ENCODE measurements at places on chromosomes 6 and 20.

DNA sequence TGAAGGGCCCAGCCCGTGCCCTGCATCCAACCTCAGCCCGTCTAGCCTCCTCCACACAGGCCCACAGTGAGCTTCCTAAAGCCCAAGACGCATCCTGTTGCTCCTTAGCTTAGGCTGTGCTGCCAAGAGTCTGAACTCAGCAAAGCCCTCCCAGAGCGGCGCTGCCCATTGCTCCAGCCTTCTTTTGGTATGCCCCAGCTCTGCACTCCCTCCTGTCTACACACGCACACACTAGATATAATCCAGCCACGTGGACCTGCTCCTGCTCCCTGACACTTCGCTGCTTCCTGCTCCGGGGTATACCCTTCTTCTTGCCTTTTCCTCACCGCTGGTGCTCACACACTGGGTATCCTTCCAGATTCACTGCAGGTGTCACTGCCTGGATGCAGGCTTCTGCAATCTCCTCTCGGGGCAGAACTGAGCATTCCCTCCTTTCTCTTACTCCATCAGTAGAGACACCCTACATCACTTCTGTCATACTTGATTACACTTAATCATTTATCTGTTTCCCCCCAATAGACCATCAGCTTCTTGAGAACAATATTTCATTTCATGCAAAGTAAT is 23.8 kb downstream of the GABRR2 start:
- DNase-seq, result no peak

DNA sequence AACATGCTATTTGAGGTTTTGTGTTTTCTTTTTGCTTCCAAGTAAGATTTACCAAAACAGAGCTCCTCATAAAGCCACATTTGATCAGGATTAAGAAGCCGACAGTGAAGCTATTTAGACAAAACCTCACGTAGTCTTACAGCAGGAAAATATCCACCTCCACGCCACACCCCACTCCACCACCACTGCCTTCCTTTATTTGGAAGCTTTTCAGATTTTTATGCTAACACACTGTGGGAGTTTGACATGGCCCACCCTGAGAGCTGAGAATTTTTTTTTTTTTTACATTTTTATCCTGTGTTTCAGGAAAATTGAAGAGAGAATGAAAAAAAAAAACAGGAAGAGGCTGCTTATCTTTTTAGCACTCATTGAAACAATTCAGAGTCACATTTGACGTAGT is 104.8 kb upstream of the MC3R start:
- DNase-seq, result no peak

DNA sequence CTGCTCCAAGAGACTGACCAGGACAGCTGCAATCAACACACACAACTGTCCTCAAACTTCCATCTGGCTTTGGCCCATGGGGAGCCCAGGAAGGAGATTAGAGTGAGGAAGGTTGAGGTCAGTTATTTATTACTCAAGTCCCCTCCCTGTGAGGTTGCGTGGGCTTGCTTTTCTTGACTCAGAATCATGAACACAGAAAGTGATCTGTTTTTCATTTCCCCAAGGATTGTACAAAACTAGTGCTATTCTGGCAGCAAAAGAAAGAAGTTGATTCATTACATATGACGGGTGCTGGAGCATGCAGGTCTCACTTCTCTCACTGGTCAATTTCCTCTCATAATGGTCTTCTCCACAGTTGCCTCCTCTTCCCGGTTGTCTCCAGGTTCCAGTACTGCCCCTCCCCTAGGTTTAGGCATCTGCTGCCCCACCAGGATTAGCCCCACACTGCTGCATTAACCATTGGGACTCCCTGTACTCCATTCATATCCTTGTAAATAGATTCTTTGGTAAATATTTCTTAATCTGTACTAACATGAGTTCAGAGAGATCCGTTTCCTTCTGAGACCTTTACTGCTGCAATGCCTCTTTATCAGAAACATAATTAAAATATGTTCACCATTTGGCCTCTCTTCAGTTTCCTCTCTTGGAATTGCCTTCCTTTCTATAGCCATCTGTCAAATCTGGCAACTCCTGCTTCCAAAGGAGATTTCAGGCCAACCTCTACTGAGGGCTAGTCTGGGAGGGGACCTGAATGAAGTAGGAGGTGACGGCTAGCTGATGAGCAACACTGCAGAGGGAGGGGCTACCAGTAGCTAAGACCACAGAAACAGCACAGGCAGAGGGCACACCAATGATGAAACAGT is 888.8 kb downstream of the QKI start:
- DNase-seq, result no peak

- DNase-seq, result no peak
These were observed 22.6 kb downstream of the MOCS1 start for GRCh38 chr6:39911513-39912125.

- DNase-seq, result no peak
These were observed 18.4 kb downstream of the LCA5 start for GRCh38 chr6:79518842-79519241.

- no peak for DNase-seq
These were observed 91.3 kb upstream of the DTNBP1 start for GRCh38 chr6:15754035-15754705.

GRCh38 chr6:110529355-110529754 is 52.9 kb upstream of the SLC22A16 start:
- no peak for DNase-seq

GRCh38 chr6:3377536-3378397 is 79.1 kb downstream of the SLC22A23 start:
- DNase-seq, result no peak

GRCh38 chr6:74598462-74599393 is 607.1 kb downstream of the COL12A1 start:
- no peak for DNase-seq

DNA sequence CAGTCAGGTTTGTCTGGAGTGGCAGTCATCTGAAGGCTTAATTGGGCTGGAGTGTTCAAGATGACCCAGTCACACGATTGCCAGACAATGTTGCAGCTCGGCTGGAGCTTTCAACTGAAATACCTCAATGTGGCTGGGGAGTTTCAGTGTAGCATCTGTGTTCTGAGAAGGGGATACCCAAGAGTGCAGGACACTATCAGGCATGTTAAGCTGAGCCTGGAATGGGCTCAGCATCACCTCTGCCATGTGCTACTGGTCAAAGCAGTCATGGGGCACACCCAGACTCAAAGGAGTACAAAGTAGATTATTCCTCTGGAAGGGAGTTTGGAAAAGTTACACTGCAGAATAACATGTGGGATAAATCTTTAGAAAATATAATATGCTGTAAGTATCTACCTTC is 363.9 kb downstream of the KIF16B start:
- DNase-seq, result no peak

GRCh38 chr20:46137816-46138215 is 19.7 kb downstream of the CD40 start:
- no peak for DNase-seq

DNA sequence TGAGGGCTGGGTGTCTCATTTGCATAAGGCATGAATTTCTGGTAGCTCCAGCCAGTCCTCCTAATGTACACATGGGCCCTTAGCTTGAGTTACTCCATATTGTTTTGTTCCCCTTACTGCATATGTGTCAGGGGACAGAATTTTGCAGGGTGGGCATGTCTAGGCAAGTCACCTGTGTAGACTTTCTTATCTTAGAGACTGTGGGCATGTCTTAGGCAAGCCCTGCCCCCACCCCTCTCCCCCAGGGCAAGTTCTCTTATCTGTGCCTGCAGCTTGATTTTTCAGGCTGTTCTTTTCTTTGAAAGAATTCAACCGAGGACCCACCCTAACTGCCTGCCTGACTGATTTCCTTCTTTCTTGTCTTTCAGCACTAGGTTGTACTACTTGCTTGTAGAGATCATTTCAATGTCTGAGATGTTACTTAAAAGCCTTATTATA is 32.1 kb downstream of the NHLRC1 start:
- DNase-seq, result no peak

DNA sequence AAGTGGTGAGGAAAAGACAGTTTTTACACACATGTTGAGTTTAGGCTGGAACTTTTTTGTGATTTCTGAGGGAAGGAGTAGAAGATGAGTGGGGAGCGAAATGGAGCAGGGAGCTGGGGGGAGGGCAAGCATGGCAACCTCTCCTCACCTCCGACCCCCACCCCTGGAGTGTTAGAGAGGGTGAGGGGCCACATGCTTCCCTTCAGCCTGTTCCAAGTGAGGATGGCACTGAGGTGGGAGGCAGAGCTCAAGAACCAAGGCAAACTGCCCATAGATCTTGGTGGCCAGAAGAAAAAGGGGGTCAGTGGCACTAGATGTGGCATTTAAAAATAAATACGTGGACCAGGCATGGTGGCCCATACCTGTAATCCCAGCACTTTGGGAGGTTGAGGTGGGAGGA is 4.8 kb downstream of the TTBK1 start:
- DNase-seq, result no peak

GRCh38 chr20:2022163-2022562 is 28.3 kb upstream of the PDYN start:
- DNase-seq, result no peak

DNA sequence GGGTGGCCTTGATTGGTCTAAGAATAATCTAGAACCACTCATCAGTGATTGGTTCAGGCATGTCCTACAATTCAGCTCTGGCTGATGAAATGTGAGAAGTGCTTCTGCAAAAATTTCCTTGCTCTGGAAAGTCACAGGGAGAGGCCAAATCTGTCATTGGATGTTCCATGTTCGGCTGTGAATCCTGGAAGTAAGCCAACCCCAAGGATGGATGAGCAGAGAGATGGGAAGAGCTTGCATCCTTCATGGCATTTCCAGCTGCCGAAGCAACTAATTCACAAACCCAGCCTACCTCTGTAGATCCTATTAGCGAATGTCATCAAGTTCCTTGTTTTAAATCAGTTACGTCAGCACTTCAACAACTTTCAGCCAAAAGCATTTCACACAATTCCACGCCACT is 187.2 kb upstream of the SOX4 start:
- no peak for DNase-seq

DNA sequence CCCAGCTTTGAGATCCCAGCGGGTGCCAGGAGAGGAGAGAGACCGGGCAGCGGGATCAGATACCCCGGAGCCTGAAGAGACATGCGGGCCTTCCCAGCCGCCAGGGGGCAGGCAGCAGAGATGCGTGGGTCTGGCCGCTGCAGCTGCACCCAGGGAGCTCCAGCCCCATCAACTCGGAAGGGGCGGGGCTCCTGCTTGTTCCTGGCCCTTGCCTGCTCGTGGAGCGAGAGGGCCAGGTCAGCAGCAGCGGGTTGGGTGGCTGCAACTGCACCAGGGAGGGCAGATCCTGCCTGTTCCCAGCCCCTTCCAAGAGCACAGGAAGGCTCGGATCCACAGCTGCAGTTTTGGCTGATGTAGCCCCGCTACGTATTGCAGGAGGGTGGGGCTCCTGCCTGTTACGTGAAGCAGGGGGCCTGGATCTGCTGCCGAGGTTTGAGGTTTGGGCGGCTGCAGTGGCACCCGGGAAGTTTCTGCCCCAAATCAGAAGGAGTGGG is 532.8 kb downstream of the RFPL4B start:
- no peak for DNase-seq

- DNase-seq, result no peak
These were observed 39.2 kb downstream of the SPACA1 start for GRCh38 chr6:88086792-88087191.

DNA sequence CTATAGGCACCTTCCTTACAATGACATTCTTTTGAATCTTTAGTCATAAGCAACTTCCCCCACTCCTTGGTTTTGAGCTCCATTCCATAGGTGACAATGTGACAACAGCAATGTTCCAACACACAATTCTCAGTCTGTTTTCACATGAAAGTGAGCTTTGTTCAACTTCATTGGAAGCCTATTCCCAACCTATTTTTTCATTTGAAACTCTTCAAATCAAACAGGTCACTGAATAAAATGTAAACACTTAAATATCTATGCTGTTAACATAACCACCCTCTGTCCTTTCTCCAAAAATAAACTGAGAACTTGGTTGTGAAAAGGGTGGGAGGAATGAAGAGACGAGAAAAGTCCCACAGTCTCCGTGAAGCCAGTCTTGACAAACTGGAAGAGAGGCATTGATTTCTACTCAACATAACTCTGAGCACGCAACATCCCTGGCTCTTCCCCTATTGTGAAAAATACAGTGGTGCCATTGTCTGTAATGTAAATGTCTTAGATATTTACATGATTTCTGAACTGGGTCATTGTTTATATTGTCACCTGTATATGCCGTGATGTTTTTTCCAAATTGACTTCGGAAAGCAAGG is 343.1 kb downstream of the TFAP2A start:
- no peak for DNase-seq

GRCh38 chr20:57524511-57525176 is at the start of gene CTCFL:
CTCFL (minus strand) TSS chr20:57525140; CDS start chr20:57524205, 935 bp downstream.
- DNase-seq, result no peak

DNA sequence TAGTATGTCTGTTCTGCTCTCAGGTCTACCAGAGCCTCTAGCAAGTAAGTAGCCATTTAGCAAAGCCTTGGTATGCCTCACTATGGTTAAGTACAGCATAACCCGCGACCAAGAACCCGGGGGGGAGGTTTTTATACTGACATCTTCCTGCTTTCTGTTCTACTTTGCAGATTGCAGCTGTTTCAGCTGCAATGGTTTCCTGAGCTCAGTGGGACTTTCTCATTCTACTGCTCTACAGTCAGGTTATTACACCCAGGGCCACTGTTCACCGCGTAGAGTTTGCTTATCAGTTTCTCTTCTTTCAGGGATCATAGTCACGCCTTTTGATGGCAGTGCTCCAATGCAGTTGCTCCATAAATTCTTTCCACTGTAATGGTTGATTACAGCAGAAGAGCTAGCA is 631.3 kb downstream of the TFAP2A start:
- no peak for DNase-seq

DNA sequence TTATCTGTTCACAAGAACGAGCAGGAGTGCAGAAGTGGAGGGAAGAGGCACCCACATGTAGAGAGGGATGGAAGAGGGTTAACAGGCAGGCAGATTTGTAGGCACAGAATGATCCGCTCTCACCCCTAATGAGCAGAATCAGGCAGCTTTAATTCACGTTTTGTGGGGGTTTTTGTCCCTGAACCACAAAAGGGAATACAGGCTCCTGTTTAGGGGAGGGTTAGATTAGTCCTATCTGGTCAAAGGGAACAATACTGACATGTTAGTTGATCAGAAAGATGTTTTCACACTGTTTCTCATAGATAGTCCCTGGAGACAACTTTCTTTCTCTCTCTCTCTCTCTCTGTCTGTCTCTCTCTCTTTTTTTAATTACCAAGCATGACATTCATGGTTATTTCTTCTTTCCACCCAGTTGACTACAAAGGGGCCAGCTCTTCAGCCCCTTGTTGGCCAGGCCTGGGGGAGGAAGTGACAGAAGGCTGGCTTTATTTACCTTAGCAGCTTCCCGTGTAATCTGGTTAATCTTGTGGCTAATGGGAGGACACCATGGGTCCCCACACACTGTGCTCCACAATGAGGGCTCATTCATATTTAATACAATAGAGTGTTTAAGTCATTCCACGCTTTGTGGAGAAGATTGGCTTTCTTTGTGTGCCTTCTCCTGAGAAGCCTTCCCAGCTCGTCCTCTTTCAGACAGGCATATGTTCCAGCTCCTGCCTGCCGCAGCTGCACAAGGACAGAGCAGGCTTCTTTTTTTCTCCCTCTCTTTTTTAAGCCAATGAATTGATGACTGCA is 958.8 kb downstream of the TFAP2A start:
- DNase-seq, result no peak
